Activated naive CD8-positive, alpha-beta T cell treated with anti-CD3 and anti-CD28 coated beads, Interleukin-2, amount 10 ng/mL, durations not matched to agents 7 days and 5 days (primary cell): ENCODE measurements at places on chromosomes 4 and X. TPM values are rescaled to one million over a fixed set of nuclear protein-coding genes. Genes with fewer than 3 reads are reported as not detected.

Gene ZBTB33
- 19.0 TPM for total RNA-seq

Gene IL15
- total RNA-seq = 4.5 TPM

DNA sequence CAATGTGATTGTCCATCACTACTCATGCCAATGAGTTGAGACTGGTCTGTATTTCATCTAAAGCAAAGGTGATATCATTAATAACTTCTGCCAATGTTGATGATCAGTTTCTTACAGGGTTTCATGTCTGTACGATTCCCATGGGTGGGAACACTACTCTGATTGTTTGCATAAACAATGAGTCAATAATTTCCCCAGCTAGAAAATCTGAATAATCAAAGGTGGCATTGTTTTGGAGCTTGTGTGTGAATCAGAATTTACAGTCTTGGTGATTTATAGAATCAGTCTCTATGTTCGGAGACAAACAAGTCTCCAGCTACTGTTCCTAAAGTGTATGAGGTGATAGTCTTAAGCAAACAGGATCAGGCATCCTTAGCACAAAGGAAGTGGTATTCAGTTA lies 35.5 kb upstream of the PARM1 start:
- H3K36me3 ChIP-seq = no peaks in the 10 kb centered on the region
- no peak overlapping the region for H3K4me3 ChIP-seq
- DNase-seq = no peak
- H3K27ac ChIP-seq = no peak overlapping the region
- no peaks in the 10 kb centered on the region for H3K27me3 ChIP-seq
- H3K4me1 ChIP-seq = no peaks in the 10 kb centered on the region

- peaks cover under 1% of the 10 kb centered on the region for H3K36me3 ChIP-seq
- DNase-seq = no peak
- H3K27me3 ChIP-seq = no peaks in the 10 kb centered on the region
- H3K4me1 ChIP-seq = peaks cover 1% of the 10 kb centered on the region
Measured at GRCh38 chr4:53195815-53196661, 169.8 kb downstream of the SCFD2 start.

DNA sequence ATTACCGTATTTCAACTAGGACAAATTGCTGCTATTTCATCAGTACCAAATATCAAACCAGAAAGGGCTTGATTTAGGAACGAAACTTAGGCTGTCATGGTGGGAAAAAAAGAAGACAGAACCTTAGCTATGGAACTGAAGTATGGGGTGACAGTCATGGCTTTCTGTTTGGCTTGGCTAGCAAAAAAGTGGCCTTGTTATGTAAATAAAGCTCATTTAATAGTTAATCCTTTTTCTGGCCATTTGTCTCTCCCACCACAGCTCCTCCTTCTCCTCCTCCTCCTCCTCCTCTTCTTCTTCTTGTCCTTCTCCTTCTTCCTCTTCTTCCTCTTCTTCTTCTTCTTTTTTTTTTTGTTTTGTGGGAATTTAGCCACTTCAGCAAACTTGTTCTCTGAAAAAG lies 434.7 kb upstream of the NDST4 start:
- H3K27ac ChIP-seq = no peak overlapping the region
- no peak overlapping the region for H3K4me3 ChIP-seq
- H3K36me3 ChIP-seq = no peaks in the 10 kb centered on the region
- DNase-seq = no peak

- DNase-seq = no peak
- H3K4me1 ChIP-seq = peaks cover 27% of the 10 kb centered on the region
- no peak overlapping the region for H3K4me3 ChIP-seq
Measured at GRCh38 chr4:1850276-1850675, 5.7 kb downstream of the LETM1 start.
